ENCODE measurements at places on chromosomes 1 and 21.
A peak's percentile ranks its signal among the peaks of the same experiment; 100 is the strongest.

GRCh38 chr1:100866041-100866900 lies 28.4 kb downstream of the EXTL2 start:
- DNase-seq = peak; percentile 63

DNA sequence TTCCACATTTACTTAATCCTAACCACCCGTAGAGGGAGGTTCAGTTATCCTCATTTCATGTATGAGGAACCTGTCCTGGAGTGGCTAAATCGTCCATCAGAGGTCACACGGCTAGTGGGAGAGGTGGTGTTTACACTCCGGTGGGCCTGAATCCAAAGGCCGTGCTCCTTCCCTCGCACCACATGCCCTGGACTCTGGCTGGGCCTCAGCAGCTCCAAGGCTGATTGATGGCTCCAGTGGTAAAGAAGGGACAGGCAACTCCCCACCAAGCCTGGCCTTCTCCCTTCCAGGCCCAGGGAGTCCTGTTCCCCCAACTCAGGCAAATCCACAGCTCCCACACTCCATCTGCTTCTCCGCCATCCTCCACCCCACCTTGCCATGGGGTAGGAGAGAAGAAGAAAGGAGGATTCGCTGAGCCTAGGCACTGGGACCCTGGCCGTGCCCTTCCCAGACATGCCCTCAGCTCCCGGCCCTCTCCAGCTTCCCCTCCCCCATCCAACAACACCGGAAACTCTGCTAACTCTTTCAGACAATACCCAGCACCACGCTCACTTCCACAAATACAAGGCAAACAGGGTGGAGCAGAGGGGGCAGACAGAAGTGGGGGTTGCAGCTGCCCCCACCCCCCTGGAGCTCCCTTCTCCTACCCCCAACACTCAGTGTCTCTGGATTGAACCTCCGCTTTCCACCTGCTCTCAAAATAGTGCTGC lies 10.9 kb downstream of the ARHGEF2 start:
- no peak for DNase-seq

GRCh38 chr21:45002381-45003204 lies 62.8 kb downstream of the SLX9 start:
- DNase-seq = no peak

DNA sequence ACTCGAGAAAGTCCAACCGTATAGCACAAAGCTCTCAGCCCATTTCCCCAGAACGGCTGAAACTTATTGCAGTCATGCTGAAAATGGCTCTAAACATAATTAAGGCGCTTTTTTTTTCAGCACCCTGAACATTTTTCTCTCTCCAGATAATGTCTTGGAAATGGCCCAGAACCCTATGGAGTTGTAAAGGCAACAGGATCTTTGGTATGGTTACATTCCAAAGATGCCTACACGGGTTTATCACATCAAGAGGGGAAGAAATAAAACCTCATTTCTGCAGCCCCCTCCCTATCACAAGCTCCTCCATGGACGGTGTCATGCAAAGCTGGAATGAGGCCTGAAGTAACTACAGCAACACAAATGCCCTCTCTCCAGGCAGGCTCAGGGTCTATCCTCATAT lies 126.4 kb upstream of the GALNT2 start:
- DNase-seq = peak; percentile 91

- no peak for DNase-seq
Observed at GRCh38 chr1:154867841-154868605, 2.1 kb downstream of the KCNN3 start.

DNA sequence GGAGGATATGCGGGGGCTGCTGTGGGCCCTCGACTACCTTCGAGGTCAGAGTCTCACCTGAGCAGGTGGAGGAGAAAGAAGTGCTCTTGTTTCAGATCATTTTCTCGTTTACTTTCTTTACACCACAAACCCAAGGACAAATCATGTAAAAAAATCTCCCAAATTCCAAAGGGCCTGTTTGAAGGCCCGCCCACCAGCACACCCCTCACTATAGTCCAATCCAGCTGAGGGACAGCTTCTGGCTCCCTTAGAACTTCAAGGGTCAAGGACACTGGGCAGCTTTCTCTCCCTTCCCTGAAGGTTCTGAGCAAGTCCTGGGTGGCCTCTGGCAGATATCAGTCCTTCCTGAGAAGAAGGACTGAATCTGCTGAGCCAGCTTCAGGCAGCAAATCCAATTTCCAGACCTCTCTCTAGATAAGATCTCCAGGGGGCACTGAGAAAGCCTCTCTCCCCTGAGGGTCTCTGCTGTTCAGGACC lies 5.5 kb downstream of the STK40 start:
- DNase-seq = no peak

DNA sequence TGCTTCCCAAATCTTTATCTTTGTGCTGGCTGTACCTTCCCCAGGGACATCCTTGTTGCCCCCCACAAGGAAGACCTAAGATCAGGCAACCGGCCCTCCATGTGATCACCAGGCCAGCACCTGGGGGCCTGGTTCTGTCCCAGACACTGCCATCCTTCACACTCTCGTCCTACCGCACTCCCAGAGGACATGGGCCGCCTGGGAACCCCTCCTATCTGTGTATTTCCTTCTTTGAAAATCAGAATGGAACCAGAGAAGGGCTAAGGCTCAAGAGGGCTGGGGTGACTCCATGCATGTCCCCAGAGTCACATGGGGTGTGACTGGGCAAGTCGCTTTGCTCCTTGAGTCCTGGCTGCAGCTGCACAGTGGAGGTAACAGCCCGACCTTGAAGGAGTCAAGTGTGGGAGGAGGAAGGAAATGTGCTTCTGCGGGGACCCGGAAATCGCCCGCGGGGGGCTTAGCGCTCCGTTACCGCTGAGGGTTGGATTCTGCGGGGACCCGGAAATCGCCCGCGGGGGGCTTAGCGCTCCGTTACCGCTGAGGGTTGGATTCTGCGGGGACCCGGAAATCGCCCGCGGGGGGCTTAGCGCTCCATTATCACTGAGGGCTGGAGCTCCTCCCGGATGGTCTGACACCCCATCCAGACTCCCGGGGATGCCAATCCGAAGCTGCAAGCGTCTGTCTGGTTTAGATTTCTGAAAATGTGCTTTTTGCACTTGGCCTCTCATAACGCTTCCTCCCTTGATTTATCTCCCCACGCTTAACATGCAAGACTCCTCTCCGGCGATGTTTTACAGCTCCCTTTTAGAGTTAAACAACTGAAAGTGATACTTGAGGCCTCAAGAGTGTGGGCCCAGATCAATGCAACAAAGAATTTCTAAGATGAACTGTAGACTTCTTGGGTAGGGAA lies 278.9 kb downstream of the NPHP4 start:
- DNase-seq = no peak

GRCh38 chr1:25684216-25684965 lies 67.8 kb downstream of the MAN1C1 start:
- no peak for DNase-seq

GRCh38 chr1:215594640-215595039 lies 27.5 kb downstream of the KCTD3 start:
- peak; percentile 10 for DNase-seq

DNA sequence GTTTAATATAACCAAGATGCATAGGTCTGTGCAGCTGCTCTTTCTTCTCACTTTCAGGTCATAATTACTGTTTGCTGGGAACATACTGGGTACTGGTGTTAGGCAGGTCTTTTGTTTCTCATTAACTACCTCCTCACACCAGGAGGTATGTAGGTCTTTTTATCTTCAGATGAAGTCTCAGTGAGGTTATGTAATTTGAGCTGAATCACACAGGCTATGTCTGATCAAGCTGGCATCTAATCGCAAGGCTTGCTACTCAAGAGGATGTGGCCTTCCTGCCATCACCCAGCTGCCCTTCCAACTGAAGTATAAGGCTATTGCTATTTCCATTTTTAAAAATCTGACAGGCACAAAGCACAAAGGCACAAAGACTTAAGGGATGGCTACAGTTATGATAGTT lies 96.4 kb downstream of the RUNX1 start:
- DNase-seq = no peak

- DNase-seq = peak; percentile 94
Observed at GRCh38 chr1:12618965-12619791, 1.2 kb upstream of the DHRS3 start.

- no peak for DNase-seq
Observed at GRCh38 chr21:43273708-43274021, 104.9 kb downstream of the CRYAA start.

- DNase-seq = peak; percentile 39
Observed at GRCh38 chr1:109112056-109112651, 1.8 kb upstream of the ELAPOR1 start.

- DNase-seq = peak; percentile 90
Observed at GRCh38 chr1:42966688-42967612, 8.3 kb upstream of the SLC2A1 start.

DNA sequence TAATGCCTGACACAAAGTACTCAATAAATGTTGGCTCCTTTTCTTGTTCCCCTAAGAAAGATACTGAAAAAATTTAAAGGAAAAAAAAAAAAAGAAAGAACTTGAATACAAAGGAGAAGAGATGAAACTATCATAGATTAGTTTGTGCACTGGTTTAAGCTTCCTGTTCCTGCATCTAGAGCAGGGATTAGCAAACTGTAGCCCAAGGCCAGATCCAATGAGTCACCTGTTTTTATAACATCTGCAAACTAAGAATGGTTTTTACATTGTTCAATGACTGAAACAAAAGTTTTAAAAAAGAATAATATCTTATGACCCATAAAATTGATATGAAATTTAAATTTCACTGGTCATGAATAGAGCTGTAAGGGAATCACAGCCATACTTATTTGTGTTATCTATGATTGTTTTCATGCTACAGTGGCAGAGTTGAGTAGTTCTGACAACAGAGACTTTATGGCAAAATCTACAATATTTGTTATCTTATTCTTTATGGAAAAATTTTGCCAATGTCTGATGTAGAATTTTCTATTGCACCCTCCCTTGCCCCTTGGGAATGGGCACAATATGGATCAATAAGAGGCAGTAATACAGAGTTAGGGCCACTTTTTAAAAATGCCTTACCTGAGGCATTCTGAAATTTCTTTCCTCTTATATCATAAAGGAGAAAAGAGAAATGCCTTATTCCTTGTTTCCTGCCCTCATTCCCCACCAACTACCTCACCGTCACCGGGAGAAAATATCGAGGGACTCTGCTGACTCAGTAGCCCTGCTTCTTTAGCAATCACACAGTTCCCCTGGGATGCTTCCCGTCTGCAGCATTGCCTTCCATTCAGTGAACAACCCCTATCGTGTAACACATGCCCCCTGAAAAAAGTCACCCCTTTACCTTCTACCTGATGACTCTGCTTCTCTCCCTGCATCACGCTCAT lies 50.6 kb downstream of the WDR64 start:
- peak; percentile 38 for DNase-seq

DNA sequence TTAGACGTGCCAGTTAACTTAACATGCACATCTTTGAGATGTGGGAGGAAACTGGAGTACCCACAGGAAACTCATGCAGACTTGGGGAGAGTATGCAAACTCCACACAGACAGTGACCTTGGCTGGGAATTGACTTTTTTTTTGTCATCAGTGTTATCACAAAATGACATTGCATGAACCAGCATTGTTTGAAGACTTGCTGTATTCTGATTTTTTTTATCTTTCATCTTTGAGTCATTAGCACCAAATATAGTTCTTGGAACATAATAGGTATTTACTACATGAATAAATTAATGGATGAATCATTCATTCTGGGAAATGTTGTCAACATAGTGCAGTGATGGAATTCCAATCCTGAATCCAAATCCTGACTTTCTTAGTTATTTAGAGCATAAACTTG lies 77.0 kb downstream of the ATF6 start:
- DNase-seq = peak; percentile 64

GRCh38 chr1:108605633-108606032 lies 45.7 kb downstream of the EEIG2 start:
- DNase-seq = no peak

DNA sequence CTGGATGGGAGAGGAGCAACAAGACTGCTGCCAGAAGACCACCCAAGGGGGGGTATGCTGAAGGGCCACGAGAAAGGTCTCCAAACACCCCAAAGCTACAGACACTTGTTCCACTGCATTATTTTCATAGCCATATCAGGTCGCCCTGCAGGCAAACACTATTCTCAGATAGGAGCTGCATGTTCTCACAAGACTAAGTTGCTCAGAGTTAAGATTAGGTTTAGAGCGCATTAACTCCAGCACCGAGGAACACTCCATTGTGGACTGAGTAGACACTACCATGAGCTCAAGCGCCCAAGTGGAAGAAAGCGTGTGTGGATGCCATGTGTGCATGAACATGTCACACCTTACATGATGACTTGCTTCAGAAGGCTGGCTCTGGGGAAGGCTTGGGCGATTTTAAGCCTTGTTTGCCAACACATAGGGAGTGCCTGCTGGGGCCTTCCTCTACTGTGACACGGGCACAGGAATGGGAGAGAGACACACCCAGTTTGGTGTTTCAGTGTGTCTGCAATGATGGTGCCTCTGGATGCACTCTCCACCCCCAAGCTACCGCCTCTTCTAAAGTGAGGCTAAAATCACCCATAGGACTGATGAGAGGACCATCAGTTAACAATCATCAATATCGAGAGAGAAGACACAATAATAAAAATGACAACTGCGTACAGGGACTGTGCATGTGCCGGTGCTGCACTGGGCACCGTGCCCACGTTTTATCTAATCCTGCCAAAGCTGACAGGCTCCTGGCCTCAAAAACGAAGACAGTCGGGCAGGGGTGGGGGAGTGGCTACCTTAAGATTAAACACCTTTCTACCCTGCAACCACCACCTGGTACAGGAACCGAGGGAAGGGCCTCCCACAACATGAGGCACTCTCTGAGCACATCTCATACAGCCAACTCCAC lies 34.9 kb downstream of the SSBP3 start:
- no peak for DNase-seq

DNA sequence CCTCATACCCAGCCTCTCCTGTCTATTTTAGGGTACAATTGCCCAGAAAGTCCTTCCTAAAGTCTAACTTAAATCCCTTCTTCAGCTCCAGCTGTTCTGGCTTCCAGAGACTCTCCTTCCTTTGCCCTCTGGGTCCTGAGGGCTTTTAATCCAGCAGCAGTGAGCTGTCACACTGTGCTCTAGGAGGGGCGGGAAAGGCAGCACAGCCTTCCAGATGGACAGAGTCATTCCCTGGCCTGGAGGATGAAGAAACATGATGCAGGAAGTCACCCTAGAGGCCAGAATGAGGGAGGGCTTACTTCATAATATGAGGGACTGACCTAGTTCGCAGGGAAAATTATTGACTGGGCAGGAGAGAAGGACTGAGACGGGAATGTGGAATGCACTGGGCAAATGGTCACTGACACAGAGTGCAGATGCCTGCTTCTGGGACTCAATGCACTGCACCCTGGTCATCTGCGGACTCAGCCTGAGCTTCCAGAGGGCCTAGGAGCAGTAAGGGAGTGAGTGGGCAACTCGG lies 1.3 kb downstream of the SH2D2A start:
- DNase-seq = peak; percentile 60

DNA sequence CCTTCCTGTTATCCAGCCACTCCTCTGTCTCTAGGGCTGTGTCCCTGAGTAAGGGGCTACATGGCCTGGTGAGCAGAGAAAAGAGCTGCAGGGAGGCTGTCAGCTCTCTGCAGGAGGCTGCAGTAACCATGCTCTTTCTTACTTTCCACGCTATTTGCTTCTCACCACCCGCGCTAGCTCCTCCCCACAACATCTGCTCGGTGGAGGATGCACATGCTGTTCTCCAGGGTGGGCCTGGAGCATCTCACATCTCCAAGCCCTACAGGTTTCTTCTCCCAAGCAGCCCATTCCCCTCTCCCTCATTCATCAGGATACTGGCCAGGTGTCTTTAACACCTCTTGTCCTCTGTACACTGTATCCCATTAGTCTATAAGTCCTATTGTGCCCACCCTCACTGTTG lies 103.8 kb downstream of the IER5 start:
- no peak for DNase-seq

All from fibroblast of skin of right biceps (primary cell).